Colonic mucosa (tissue), 4 donors: ENCODE measurements at places on chromosomes 1 and 21. TPM values are rescaled to one million over a fixed set of nuclear protein-coding genes. Genes with fewer than 3 reads are reported as not detected.
A peak's percentile ranks its signal among the peaks of the same experiment; 100 is the strongest.

The ARHGAP30 gene
- 5.3 TPM for total RNA-seq

The ARHGEF10L gene
- total RNA-seq = 77.5 TPM

The S100A7A gene
- not detected for total RNA-seq

The POU2F1 gene
- total RNA-seq = 16.4 TPM

The ADORA3 gene
- 1.2 TPM for total RNA-seq

The AMY2A gene
- not detected for total RNA-seq

The TFAP2E gene
- total RNA-seq = 1.1 TPM

The RNPC3 gene
- 19.0 TPM for total RNA-seq

The FYB2 gene
- 0.32 TPM for total RNA-seq

The PLA2G2F gene
- total RNA-seq = not detected

DNA sequence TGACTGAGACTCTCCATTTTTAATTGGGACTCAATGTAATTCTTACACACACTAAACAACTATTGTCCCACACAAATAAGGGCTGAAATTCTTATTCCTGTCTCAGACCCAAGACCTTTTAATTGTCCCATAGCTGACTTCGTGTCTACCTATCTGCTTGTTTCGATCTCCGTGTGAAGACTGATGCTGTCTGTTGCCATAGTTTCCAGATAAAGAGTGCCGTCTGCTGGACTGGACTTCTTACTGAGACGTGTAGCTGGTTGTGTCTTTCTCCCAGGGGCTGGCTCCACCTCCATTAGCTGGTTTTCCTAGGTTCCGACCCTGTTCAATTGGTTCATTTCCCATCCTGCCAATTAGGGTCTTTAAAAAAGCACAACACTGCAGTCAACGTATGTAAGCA lies 235.3 kb upstream of the PLXNA2 start:
- no peak for DNase-seq

DNA sequence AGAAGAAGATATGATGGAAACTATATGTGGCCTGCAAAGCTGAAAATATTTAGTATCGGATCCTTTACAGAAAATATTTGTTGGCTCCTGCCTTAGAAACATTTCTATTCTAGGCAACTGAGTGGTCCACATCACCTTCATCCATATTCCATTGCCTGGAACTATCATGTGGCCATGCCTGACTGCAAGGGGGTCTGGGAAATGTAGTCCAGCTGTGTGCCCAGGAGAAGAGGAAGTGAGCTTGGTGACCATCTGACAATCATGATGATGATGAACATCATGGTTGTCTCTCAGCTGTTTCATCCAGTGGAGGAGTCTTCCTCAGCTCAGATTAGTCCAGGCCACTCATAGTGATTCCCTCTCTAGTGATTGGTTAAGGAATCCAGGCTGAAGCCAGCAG lies 61.8 kb upstream of the IFNLR1 start:
- no peak for DNase-seq

DNA sequence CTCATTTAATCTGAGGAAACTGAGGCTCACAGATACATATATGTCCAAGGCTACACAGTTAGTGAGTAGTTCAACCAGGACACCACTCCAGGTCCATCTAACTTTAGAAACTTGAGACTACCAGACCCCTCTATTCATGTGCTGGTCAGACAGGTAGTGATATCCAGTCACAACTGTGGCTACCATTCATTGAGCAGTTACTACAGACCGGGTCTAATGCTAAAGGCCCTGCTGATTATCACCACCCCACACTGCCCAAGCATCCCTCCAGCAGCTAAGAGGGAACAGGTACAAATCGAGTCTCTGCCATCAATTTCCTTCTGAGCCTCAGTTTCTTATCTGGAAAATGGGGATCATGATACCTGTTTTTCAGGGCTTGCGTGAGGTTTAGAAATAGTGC lies 5.3 kb downstream of the HPCA start:
- DNase-seq = no peak

DNA sequence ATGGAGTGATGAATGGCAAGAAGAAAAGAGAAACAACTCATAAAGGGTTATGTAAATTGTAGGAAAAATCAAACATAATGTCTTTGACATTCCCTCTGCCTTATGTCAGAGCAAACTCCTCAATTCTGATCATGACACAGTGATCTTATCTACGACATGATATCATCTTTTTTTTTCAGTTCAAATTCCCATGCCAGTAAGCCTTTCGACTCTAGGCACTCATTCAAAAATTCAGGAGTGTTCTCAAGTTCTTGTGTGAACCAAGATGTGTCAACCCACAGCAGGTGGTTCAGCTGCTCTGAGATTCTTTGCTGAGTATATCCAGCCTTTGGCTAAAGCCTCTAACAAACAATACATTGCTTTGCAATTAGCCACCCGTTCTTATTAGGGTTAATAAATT lies 97.1 kb upstream of the ESRRG start:
- DNase-seq = no peak

DNA sequence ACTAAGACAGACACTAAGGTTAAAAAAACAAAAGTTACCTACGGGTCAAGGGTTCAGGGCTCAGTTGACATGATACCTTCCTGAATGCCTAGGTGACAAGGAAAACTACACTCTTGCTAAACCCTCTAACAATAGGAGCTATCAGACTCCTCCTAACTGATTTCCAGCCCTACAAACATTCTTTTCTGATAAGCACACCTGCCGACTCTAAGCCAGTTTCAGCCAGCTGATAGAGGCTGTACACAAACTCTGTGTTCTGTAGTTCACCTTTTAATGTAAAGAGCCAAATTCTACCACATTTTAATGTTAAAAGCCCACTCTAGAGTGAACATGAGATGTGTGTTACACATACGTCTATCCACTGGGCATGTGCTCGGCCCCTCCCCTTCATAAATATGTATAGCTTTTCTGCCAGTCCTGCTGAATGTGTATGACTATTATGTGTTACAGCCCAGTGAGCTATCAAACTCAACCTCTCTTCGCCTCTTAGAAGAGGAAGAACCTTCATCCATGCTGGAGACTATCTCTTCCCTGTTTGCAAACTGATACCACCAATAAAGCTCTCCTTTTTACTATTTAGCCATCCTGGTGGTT lies 40.0 kb upstream of the FAM163A start:
- DNase-seq = no peak

- DNase-seq = no peak
These were observed 425.8 kb upstream of the CAMK1G start for GRCh38 chr1:209157546-209158249.

DNA sequence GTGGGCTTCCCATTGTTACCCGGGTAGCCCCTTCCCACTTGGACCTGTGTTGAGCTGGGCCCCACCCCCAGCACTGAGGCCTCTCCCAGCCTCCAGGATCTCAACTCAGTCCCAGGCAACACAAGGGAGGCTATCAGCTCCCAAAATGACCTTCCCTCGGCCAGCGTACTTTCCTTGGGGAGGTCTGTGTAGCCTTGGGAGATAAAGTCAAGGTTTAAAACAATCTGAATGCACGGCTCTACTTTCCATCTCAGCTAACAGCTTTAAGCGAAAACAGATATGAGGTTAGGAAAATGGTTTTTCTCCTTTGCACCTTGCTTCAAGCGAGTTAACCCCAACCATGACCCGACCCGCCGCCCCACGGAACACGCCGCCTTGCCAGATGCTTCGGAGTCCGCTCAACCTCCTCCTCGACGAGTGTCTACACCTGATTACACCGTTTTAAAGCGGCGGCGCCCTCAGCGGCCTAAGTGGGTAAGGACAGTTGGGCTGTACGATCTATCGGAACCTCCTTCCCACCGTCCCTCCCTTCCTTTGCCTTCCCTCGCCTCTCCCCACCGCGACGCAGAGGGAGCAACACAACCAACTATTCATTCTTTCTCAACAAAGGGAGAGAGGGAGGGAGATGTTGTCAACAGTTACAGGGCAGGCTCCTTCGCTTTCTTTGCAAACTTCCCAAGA lies 1.1 kb downstream of the BCAR3 start:
- DNase-seq = peak; percentile 91

DNA sequence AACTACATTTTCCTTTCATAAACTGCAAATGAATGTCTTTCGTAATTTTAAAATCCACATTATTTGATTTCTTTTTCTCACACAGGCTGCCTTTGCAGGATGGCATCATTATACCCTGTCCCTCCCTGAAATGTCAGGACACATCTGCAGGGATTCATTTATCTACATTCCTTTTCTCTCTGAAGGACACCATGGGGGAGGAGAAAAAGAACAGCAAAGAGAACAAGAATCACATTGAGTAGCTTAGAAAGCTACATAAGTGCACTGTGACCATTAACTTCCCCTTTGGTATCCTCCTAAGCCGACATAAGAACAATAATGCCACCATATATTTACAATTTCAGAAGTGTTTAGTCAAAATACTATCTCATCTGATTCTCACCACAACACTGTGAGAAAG lies 129.5 kb downstream of the PIGK start:
- no peak for DNase-seq

DNA sequence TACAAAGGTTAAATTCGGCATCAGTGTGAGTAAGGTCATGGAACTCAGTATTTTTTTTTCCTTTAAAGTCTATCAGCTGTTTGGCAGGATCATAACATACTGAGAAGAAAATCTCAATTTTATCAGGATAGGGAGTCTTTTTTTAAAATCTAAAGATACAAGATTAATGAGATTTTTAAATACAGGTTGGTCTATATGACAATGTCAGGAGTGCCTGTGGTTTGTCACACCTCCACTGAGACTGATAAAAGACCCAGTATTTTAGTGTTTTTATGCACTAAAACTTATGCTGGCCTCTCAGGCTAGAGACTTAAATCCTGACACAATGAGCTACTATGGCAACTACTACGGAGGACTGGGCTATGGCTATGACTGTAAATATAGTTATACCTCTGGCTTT lies at the start of gene KRTAP20-3:
Gene KRTAP20-3 (plus strand): TSS at position 301 of the 400 bp plus-strand sequence.
- no peak for DNase-seq

DNA sequence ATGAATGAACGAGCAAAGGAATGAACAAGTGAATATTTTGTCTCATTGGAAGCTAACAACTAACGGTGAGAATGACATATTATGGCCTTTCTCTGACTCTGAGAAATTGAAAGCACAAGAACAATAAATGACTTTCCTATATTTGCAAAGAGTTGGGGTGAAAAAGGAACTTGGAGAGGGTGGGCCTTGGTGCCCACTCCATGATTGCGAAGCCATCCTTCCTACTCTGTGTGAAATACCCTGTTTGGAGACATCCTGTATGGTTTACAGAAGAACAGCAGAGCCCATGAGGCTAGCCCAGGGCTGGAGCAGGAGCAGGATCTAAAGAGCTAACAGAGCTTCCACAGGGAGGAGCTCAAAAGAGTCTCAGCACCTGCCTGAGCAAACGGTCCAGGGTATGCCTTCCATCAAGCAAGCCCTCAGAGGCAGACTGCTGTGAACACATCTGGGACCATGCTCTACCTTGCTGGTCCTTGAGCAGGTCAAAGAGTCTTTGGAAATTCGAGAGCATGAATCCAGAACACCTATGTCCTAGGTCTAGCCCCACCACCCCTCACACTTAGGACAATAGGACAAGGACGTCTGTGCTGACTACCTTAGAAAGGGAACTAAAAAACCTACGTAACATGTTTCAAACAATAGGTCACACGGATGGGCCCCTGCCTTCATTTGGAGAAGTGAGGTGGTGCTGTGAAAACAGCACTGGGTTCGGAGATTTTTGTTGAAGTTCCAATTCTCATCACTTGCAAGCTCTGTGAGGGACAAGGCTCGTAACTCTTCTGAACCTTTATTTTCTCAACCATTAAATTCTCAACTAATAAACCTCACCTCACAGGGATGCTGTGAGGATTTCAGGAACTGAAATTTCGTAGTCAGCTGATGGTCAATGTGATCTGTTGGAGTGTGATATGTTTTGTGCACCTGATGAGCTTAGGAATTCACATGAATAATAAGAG lies 377.4 kb downstream of the RRAGC start:
- DNase-seq = no peak

DNA sequence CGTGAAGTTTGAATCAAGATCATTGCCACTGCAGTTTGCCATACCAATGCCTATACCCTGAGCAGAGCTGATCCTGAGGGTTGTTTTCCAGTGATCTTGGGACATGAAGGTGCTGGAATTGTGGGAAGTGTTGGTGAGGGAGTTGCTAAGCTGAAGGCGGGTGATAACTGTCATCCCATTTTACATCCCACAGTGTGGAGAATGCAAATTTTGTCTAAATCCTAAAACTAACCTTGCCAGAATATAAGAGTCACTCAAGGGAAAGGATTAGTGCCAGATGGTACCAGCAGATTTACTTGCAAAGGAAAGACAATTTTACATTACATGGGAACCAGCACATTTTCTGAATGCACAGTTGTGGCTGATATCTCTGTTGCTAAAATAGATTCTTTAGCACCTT lies 78.6 kb downstream of the FMN2 start:
- no peak for DNase-seq

DNA sequence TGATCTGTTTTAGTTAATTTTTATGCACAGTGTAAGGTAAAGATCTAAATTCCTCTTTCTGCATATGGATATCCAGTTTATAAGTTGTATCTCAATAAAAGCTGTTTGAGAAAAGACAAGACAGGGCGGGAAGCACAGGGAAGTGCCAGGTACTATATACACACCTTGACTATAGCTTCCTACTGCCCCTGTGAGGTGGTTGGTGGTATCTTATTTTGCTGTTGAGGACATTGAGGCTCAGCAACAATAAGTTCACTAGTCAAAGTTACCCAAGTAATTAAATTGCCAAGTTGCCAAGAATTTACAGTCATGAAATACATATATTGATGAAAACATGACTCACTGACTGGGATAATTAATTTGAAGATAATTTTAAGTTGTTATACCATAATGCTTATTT lies 109.1 kb downstream of the CD247 start:
- no peak for DNase-seq

- no peak for DNase-seq
These were observed 206.3 kb downstream of the KIF26B start for GRCh38 chr1:245361065-245361464.

DNA sequence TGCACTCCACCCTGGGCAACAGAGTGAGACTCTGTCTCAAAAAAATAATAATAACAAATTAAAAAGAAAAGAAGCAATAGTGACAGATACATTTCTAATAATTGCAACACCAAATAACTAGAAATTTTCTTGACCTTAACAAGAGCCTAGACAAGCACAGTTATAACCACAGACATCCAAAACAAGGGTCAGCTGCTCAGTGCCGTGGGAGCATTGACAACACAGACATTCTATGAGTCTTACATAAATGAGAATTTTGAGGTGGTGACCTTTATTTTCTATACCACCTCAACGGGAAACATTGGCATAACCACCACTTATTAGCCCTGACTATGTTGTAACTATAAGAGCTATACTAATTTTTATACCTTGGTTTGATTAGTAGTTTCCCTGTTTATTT lies 156.1 kb downstream of the NR5A2 start:
- no peak for DNase-seq

GRCh38 chr1:28417441-28417922 lies 47.9 kb downstream of the PHACTR4 start:
- no peak for DNase-seq

- no peak for DNase-seq
These were observed 6.9 kb downstream of the LYST start for GRCh38 chr1:235859789-235860188.

- DNase-seq = no peak
These were observed 1178.6 kb downstream of the MRPL39 start for GRCh38 chr21:24428591-24429199.

DNA sequence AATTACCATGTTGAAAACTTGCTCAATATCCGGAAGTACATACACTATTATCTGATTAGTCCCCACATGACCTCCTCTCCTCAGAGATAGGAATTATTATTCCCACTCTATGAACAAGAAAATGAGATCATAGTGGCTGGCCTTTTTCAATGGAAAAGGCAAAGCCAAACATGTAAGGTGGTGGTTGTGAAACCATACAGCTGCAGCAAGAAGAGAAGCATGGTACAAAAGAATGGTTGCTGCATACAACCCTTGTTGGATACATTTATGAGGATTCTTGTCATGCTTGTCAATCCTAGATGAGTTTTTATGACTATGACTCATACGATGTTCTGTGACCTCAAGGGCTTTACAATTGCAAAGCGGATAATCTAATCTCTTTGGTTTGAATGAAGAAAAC lies 514.7 kb downstream of the PLPP3 start:
- DNase-seq = no peak
